GM23248 (cell line): ENCODE measurements at places on chromosomes 1 and 21. TPM values are rescaled to one million over a fixed set of nuclear protein-coding genes. Genes with fewer than 3 reads are reported as not detected.

- H3K4me3 ChIP-seq, result no peak overlapping the region
- H3K4me1 ChIP-seq, result peaks cover 6% of the 10 kb centered on the region; the same call in 1 of the 2 replicates
- H3K27ac ChIP-seq, result no peak overlapping the region
- no peaks in the 10 kb centered on the region for H3K36me3 ChIP-seq
These were observed 501.3 kb downstream of the NUF2 start for GRCh38 chr1:163823017-163823416.

GRCh38 chr21:32803651-32804050 is 32.1 kb upstream of the PAXBP1 start:
- peak; percentile 53 for DNase-seq
- H3K4me1 ChIP-seq, result peaks cover 17% of the 10 kb centered on the region
- no peaks in the 10 kb centered on the region for H3K27me3 ChIP-seq
- H3K36me3 ChIP-seq, result no peaks in the 10 kb centered on the region

DNA sequence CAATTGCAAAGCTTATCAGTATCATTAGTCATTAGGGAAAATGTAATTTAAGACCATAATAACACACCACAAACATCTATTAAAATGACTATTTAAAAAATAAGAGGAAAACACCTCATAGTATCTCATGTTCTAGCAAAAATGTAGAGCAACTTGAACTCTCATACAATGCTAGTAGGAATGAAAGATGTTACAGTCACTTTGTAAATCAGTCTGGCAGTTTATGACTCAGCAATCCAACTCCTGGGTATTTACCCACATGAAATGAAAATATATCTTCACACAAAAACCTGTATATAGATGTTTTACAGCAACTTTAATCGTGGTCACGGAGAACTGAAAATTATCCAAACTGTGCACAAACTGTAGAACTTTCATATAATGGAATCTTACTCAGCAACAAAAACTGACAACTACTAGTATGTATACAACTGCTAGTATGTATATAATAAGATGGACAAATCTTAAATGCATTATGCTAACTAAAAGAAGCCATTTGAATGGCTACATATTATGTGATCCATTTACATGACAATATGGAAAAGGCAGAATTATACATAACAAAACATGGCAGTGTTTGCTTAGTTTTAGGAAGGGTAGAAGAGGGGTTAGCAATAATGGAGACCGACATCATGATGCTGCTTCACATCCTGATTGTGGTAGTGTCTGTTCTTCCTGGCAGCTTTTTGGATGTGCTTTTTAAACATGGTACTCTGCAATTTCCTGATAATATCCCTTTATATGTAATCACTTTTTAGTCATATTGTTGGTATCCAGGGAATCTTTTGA is 267.0 kb downstream of the KCTD3 start:
- peak; percentile 21 for DNase-seq
- H3K4me1 ChIP-seq, result peaks cover 28% of the 10 kb centered on the region
- no peak overlapping the region for H3K4me3 ChIP-seq
- no peaks in the 10 kb centered on the region for H3K36me3 ChIP-seq

DNA sequence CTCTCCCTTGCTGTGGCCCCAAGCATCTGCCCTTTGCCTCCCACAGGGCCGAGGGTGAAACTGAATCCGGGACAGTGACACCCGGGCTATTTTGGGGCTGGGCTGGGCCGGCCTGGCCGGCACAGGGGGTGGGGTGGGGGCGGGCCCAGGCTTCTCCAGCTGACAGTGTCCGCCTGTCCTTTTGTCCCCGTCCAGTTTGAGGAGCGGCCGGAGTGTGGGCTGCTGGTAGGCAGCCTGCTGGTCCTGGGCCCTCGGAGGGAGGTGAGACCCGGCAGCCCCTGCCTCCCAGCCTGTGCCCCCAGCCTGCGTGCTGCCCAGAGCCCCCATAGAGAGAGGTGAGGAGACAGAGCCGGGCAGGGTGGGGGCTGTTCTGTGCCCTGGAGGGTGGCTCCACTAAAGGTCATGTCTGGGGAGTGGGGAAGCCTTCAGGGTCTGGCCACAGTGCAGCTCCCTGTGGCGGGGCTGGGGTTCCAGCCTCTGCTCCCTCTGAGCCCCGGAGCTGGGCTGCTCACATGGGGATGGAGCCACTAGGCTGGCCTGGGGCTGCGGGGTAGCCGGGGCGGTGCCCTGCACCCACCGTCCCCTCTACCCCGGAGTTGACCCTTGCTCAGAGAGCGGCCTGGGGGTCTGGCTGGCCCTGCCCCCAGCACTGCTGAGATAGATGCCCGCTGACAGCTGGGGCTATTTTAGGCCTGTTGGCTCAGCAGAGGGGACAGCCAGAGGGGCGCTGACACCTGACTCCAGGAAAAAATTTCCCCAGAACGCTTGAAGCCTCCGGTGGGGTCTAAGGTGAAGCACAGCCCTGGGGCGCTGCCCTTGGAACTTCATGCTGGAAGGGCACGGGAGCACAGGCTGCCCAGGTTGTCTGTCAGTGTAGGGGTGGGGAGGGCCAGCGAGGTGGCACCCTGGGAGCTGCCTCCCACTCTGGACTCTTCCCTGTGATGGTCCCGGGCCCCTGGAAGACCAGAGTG is at the start of gene OBSCN:
Gene OBSCN, plus strand, starts transcription at position 194 of the 971 bp plus-strand sequence. CDS start 3,740 bp downstream, outside the sequence.
- no peaks in the 10 kb centered on the region for H3K4me1 ChIP-seq
- no peak within 1 kb of the TSS for H3K27ac ChIP-seq

GRCh38 chr21:41601573-41602368 is 93.8 kb upstream of the TMPRSS2 start:
- H3K36me3 ChIP-seq, result no peaks in the 10 kb centered on the region
- no peak overlapping the region for H3K4me3 ChIP-seq
- no peak overlapping the region for H3K27ac ChIP-seq
- DNase-seq, result peak; percentile 62

- H3K27me3 ChIP-seq, result no peaks in the 10 kb centered on the region
- peaks cover 17% of the 10 kb centered on the region for H3K4me1 ChIP-seq
- peak; percentile 99 for DNase-seq
- H3K27ac ChIP-seq, result peak overlapping the region; percentile 87
- no peaks in the 10 kb centered on the region for H3K36me3 ChIP-seq
These were observed 20.8 kb downstream of the KCNJ15 start for GRCh38 chr21:38277501-38278131.

DNA sequence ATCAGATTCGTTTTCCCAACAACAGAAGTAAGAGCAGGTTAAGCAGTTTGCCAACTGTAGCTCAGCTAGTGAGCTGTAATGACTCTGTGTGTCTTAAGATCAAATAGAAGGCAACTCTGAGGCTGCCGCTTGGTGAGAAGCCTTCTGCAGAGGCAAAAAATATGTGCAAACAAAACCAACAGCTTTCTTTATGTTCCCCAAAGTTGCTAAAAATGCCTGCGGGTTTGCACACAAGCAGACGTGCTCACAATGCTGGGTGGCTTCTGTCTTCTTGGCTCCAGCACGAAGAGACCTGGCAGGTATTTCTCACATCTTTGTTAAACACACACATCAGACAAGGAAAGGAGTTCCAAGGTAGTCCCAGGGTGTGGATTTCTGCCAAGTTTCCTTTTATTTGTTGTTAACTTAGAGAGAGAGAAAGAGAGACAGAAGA is 158.9 kb upstream of the JUN start:
- no peaks in the 10 kb centered on the region for H3K27me3 ChIP-seq
- no peak overlapping the region for H3K27ac ChIP-seq
- H3K4me3 ChIP-seq, result no peak overlapping the region
- H3K36me3 ChIP-seq, result no peaks in the 10 kb centered on the region
- H3K4me1 ChIP-seq, result no peaks in the 10 kb centered on the region
- DNase-seq, result no peak

- peak; percentile 33 for DNase-seq
- H3K27ac ChIP-seq, result no peak overlapping the region
- H3K4me3 ChIP-seq, result no peak overlapping the region
These were observed 73.7 kb downstream of the SPATA46 start for GRCh38 chr1:162303004-162303344.

DNA sequence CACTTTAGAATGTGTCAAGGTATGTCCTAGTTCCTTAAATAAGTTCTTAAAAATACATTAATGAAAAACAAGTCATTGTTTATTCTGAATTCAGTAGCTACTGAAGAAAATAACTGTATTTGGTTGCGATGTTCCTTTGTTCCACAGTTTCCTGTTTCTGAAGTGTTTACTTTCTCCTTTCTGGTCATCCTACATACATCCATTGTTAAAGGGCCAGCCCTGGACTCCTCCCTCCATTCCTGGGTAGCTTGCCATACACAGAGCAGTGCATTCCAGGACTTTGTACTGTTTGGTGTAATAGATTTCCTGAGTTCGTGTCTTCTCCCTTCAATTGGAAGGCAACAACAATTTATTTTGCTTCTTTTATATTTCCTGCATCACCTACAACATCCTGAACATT is 845.4 kb upstream of the CXADR start:
- H3K27ac ChIP-seq, result no peak overlapping the region
- H3K36me3 ChIP-seq, result no peaks in the 10 kb centered on the region
- H3K4me1 ChIP-seq, result no peaks in the 10 kb centered on the region
- no peaks in the 10 kb centered on the region for H3K27me3 ChIP-seq
- H3K4me3 ChIP-seq, result no peak overlapping the region
- DNase-seq, result no peak

- H3K36me3 ChIP-seq, result no peaks in the 10 kb centered on the region
- no peaks in the 10 kb centered on the region for H3K4me1 ChIP-seq
These were observed 462.8 kb upstream of the LRRC7 start for GRCh38 chr1:69104894-69105293.

The GNAT2 gene
- not detected in 2 replicates for total RNA-seq

The ATP1A4 gene
- not detected in 2 replicates for total RNA-seq

The KANK4 gene
- 0.25 and 0.32 TPM in 2 replicates for total RNA-seq

The LIPI gene
- not detected in 2 replicates for total RNA-seq

The ACKR1 gene
- total RNA-seq, result not detected in 2 replicates

The CYP4A11 gene
- not detected in 2 replicates for total RNA-seq

The DRAXIN gene
- total RNA-seq, result 0.11 TPM in 1 of 2 replicates, not detected in the other

The SORT1 gene
- total RNA-seq, result 8.4 and 11.8 TPM in 2 replicates

The BRWD1 gene
- total RNA-seq, result 27.2 and 48.9 TPM in 2 replicates

The TBX15 gene
- total RNA-seq, result 32.2 and 38.7 TPM in 2 replicates
